ENCODE measurements at places on chromosomes 5 and 9. TPM values are rescaled to one million over a fixed set of nuclear protein-coding genes. Genes with fewer than 3 reads are reported as not detected.

C5orf22 gene
- total RNA-seq: 26.0 TPM

EPB41L4B gene
- 0.41 TPM for total RNA-seq

NUTM2G gene
- total RNA-seq: not detected

GRCh38 chr5:43191740-43192557, at the start of gene NIM1K:
Gene NIM1K (plus strand): TSS chr5:43192225. CDS start chr5:43245776, 53,551 bp downstream.
- peak; percentile 57 for DNase-seq
- H3K4me3 ChIP-seq: peak within 1 kb of the TSS; percentile 81
- H3K27me3 ChIP-seq: peaks cover 9% of the 10 kb centered on the region
- no peaks in the 10 kb centered on the region for H3K36me3 ChIP-seq
- no peak within 1 kb of the TSS for H3K27ac ChIP-seq

- H3K4me1 ChIP-seq: peaks cover 26% of the 10 kb centered on the region
- H3K27ac ChIP-seq: no peak overlapping the region
- H3K36me3 ChIP-seq: no peaks in the 10 kb centered on the region
- no peak overlapping the region for H3K4me3 ChIP-seq
Measured at GRCh38 chr5:178454821-178455479, 135.2 kb downstream of the COL23A1 start.

- no peaks in the 10 kb centered on the region for H3K4me1 ChIP-seq
- H3K36me3 ChIP-seq: peaks cover 3% of the 10 kb centered on the region
- no peak overlapping the region for H3K4me3 ChIP-seq
- no peak overlapping the region for H3K27ac ChIP-seq
- H3K27me3 ChIP-seq: peaks cover 4% of the 10 kb centered on the region
Measured at GRCh38 chr9:23663536-23663935, 162.5 kb downstream of the ELAVL2 start.

GRCh38 chr5:126000507-126000906, 422.7 kb upstream of the GRAMD2B start:
- DNase-seq: no peak
- no peaks in the 10 kb centered on the region for H3K36me3 ChIP-seq
- no peak overlapping the region for H3K27ac ChIP-seq
- H3K27me3 ChIP-seq: peaks cover 1% of the 10 kb centered on the region
- no peak overlapping the region for H3K4me3 ChIP-seq

DNA sequence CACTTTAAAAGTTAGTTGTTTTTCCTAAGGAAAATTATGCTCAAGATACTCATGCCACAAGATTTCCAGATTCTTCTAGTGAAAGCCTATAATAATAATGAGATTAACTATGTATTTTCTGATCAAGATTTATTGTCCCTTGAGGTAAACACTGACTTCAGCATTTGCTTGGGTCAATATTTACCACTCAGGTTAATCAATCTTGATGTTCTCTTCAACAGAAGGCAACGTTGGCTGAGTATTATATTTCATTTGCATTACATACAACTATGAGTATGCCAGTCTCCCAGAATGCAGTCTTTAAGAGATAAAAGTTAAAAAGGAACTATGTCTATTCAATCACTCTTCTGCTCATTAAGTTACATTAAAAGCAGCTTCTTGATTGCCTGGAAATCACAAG, 115.6 kb downstream of the GPR21 start:
- H3K36me3 ChIP-seq: peaks cover 9% of the 10 kb centered on the region
- DNase-seq: no peak
- H3K27me3 ChIP-seq: no peaks in the 10 kb centered on the region
- no peak overlapping the region for H3K4me3 ChIP-seq
- H3K4me1 ChIP-seq: no peaks in the 10 kb centered on the region
- no peak overlapping the region for H3K27ac ChIP-seq

Data from endothelial cell (in vitro differentiated cells).